ENCODE measurements at places on chromosomes 16 and 17. TPM values are rescaled to one million over a fixed set of nuclear protein-coding genes. Genes with fewer than 3 reads are reported as not detected.

Gene CD7
- total RNA-seq = 574 TPM

Gene TNP2
- total RNA-seq = not detected

Gene ODAD4
- total RNA-seq = 1.4 TPM

Gene KRT33B
- total RNA-seq = not detected

Gene STXBP4
- total RNA-seq = 4.3 TPM

Gene CFAP119
- total RNA-seq = 3.8 TPM

Gene RNF112
- 0.97 TPM for total RNA-seq

Gene TP53TG3C
- total RNA-seq = not detected

Gene FBXO47
- not detected for total RNA-seq

Gene KCNJ12
- not detected for total RNA-seq

Gene GPT2
- total RNA-seq = 23.1 TPM

Gene TBKBP1
- total RNA-seq = 13.0 TPM

- H3K27me3 ChIP-seq = peaks cover 2% of the 10 kb centered on the region
- peaks cover 56% of the 10 kb centered on the region for H3K36me3 ChIP-seq
- H3K4me1 ChIP-seq = peaks cover 46% of the 10 kb centered on the region
- peak overlapping the region; percentile 99 for H3K4me3 ChIP-seq
- DNase-seq = no peak
Observed at GRCh38 chr17:7572338-7572587, 7.2 kb upstream of the CD68 start.

DNA sequence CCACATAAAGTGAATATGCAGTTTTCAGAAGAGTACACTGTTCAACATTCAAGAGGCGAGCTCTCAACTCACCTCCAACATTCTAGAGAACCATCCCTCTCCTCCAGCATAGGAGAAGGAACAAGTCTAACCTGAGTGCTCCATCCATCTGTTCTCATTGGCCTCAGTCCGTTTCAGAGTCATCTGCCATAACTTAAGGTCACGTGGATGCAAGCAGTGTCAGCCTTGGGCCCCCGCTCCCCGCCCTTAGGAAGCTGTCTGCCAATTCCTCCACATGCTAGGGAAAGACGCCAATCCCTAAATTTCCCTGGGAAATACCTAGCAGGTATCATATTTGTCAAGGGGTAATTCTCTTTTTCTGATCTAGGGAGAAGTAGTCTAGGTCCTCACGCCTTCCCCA lies 21.4 kb downstream of the MARVELD3 start:
- H3K27ac ChIP-seq = no peak overlapping the region
- no peaks in the 10 kb centered on the region for H3K4me1 ChIP-seq
- H3K27me3 ChIP-seq = no peaks in the 10 kb centered on the region
- H3K36me3 ChIP-seq = peaks cover 14% of the 10 kb centered on the region
- no peak overlapping the region for H3K4me3 ChIP-seq

GRCh38 chr16:46900455-46901235 lies 16.5 kb downstream of the GPT2 start:
- no peaks in the 10 kb centered on the region for H3K4me1 ChIP-seq
- H3K4me3 ChIP-seq = no peak overlapping the region
- H3K36me3 ChIP-seq = peaks cover 2% of the 10 kb centered on the region
- no peak overlapping the region for H3K27ac ChIP-seq

GRCh38 chr16:2708955-2709587 lies 11.0 kb downstream of the PRSS27 start:
- H3K4me1 ChIP-seq = no peaks in the 10 kb centered on the region
- no peak overlapping the region for H3K27ac ChIP-seq
- peaks cover 8% of the 10 kb centered on the region for H3K36me3 ChIP-seq

GRCh38 chr17:9285602-9286427 lies 264.5 kb downstream of the NTN1 start:
- no peaks in the 10 kb centered on the region for H3K27me3 ChIP-seq
- no peak for DNase-seq
- H3K27ac ChIP-seq = no peak overlapping the region

GRCh38 chr17:82582213-82582612 lies 62.7 kb downstream of the FOXK2 start:
- H3K27me3 ChIP-seq = no peaks in the 10 kb centered on the region
- no peak for DNase-seq
- no peak overlapping the region for H3K27ac ChIP-seq
- H3K4me1 ChIP-seq = peaks cover 7% of the 10 kb centered on the region
- H3K4me3 ChIP-seq = no peak overlapping the region

GRCh38 chr17:35252651-35253050 lies 9.8 kb downstream of the SLFN5 start:
- peaks cover 23% of the 10 kb centered on the region for H3K36me3 ChIP-seq
- H3K4me1 ChIP-seq = peaks cover 77% of the 10 kb centered on the region
- DNase-seq = no peak
- H3K27ac ChIP-seq = peak overlapping the region; percentile 24
- no peaks in the 10 kb centered on the region for H3K27me3 ChIP-seq

GRCh38 chr17:42287305-42287976 lies 857 bp upstream of the STAT5A start:
- DNase-seq = peak; percentile 75
- peaks cover 62% of the 10 kb centered on the region for H3K4me1 ChIP-seq
- H3K27me3 ChIP-seq = no peaks in the 10 kb centered on the region
- H3K36me3 ChIP-seq = peaks cover 38% of the 10 kb centered on the region

GRCh38 chr16:25747160-25747758 lies 55.5 kb downstream of the HS3ST4 start:
- DNase-seq = peak; percentile 22
- H3K27me3 ChIP-seq = no peaks in the 10 kb centered on the region
- no peak overlapping the region for H3K27ac ChIP-seq

DNA sequence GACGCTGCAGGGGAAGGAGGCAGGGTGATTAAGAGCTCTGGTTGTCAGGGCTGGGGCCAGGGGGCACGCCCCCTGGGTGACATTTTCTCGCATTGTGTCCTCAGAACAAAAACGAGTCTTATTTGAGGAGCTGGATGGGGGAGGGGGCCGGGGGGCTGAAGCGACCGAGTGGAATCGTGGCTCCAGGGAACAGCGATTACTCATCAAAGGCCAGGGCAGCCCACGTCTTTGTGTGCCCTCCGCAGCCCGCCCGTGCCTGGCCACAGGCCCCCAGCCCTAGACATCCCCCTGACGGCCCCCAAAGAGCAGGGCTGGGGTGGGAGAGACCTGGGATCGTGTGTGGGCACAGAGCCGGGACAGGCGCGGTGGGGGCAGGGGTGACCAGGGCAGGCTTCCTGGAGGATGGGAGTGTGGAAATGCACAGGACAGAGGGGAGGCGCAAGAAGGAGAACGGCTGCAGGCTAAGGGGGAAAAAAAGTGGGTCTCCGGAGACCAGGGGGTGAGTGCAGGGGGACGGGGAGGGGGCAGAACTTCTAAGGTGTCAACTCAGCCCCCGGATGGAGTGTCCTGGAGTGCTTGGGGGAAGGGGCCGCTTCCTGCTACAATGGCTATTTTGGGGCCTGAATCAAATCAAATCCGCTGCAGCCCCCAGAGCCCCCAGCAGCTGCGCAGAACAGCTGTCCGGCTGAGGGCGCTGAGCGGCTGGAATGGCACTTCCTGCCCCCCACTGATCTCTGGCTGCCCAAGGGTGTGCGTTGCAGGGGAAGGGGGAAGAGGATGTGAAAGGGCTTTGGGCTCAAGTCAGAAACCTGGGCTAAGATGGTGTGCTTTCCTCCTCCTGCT lies 24.0 kb upstream of the PHB1 start:
- no peaks in the 10 kb centered on the region for H3K36me3 ChIP-seq
- no peak overlapping the region for H3K4me3 ChIP-seq
- H3K27me3 ChIP-seq = peaks cover 33% of the 10 kb centered on the region
- no peaks in the 10 kb centered on the region for H3K4me1 ChIP-seq
- H3K27ac ChIP-seq = no peak overlapping the region
- DNase-seq = peak; percentile 5

- no peaks in the 10 kb centered on the region for H3K27me3 ChIP-seq
- H3K36me3 ChIP-seq = peaks cover 38% of the 10 kb centered on the region
- H3K4me3 ChIP-seq = no peak overlapping the region
- H3K4me1 ChIP-seq = peaks cover 44% of the 10 kb centered on the region
- H3K27ac ChIP-seq = peak overlapping the region; percentile 2
Observed at GRCh38 chr17:17167986-17168385, 38.1 kb downstream of the PLD6 start.

- H3K27me3 ChIP-seq = no peaks in the 10 kb centered on the region
- H3K4me1 ChIP-seq = peaks cover 18% of the 10 kb centered on the region
- no peak overlapping the region for H3K27ac ChIP-seq
- H3K36me3 ChIP-seq = peaks cover 25% of the 10 kb centered on the region
- no peak overlapping the region for H3K4me3 ChIP-seq
Observed at GRCh38 chr17:46039592-46040186, 40.6 kb downstream of the STH start.

DNA sequence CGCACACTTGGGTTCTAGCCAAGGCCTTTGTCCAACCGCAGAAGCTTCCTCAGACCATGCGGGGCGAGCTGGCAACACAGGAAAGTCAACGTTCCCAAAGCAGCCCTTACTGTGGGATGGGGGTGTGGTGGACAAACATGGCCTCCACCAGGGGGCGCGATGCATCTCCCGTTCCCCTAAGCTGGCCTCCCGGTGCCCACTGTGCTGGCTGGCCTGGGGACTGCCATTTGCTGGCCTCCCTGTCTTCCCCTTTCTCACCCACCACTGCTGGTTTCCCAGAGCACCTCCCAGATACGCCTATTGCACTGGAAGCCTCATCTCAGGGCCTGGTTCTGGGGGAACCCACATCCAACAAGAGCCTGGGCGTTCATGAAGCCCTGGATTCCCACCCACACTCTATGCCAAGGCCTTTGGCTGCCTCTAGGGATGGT lies 145.3 kb downstream of the IRF8 start:
- H3K4me3 ChIP-seq = no peak overlapping the region
- peak; percentile 59 for DNase-seq
- H3K27me3 ChIP-seq = peaks cover 28% of the 10 kb centered on the region

- peaks cover 83% of the 10 kb centered on the region for H3K36me3 ChIP-seq
- H3K27ac ChIP-seq = peak overlapping the region; percentile 99
- no peaks in the 10 kb centered on the region for H3K27me3 ChIP-seq
- peaks cover 87% of the 10 kb centered on the region for H3K4me1 ChIP-seq
Observed at GRCh38 chr16:31880322-31880979, 6.8 kb downstream of the ZNF267 start.

- H3K4me1 ChIP-seq = peaks cover 7% of the 10 kb centered on the region
- H3K36me3 ChIP-seq = no peaks in the 10 kb centered on the region
- no peak overlapping the region for H3K4me3 ChIP-seq
- peaks cover 62% of the 10 kb centered on the region for H3K27me3 ChIP-seq
Observed at GRCh38 chr17:60151355-60151754, 1.6 kb downstream of the CA4 start.

DNA sequence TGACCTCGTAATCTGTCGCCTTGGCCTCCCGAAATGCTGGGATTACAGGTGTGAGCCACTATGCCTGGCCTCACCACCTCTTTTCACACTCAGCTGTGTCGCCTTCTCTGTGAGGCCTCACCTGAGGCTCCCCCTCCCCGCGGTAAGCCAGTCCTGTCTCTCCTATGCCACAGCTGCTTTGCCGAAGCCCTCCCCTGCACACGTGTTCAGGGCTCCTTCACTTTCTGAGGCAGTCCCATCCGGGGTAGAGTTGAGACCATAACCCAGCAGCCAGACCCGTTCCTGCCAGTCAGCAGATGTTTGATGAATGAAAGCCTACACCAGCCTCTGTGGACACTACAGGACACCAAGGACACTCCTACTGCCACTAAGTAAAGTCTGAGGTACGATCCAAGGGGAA lies 10.6 kb downstream of the USP7 start:
- peak overlapping the region; percentile 2 for H3K27ac ChIP-seq
- no peaks in the 10 kb centered on the region for H3K27me3 ChIP-seq
- no peak overlapping the region for H3K4me3 ChIP-seq
- DNase-seq = no peak
- peaks cover 4% of the 10 kb centered on the region for H3K36me3 ChIP-seq

DNA sequence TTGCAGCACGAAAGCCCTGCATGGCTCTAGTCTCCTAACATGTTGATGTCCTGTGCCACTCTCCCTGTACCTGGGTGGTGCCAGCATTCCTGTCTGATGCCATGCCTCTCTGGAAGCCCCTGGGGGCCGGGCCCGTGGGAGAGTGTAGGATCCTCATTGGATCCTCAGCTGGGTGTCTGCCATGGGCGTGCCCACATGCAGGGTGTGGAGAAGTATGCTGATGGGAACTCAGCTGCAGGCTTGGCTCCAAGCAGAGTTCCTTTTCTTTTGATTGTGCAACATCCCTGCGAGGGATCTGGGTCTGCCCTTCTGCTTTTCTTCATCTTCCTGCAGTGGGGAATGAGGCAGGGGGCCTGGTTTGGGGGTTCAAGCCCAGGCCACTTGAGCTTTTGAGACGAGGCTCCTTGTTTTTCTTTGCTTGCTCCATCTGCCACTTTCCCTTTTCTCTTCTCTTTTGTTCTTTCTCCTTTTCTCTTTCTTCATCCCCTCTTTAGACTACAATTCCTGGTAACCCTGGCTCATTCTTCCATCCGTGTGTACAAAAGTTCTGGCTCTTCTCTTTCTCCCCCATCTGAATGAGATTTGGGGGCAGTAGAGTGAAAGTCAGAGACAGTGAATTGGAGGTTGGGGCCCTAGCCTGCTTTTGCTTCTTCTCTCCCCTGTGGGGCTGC lies 32.9 kb downstream of the KSR1 start:
- peaks cover 7% of the 10 kb centered on the region for H3K4me1 ChIP-seq
- H3K27me3 ChIP-seq = no peaks in the 10 kb centered on the region
- DNase-seq = no peak
- no peak overlapping the region for H3K27ac ChIP-seq
- no peak overlapping the region for H3K4me3 ChIP-seq

DNA sequence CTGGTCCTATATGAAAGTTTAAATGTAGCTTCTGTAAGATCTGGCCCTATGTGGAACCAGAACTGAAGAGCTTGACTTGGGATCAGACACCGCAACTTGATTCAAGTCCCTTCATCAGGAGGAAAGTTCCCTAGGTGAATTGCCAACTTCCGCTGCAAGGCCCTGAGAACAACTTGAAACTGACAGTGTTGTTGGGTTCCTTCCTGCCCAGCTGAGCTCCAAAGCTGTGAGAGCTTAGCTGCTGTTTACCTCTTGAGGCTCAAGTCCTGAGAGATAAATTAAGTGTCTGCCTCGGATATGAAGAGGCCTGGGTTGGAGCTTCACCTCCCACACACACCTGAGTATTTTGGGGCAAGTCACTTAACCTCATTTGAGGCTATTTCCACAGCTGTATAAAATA lies 44.7 kb downstream of the REXO5 start:
- H3K36me3 ChIP-seq = peaks cover 10% of the 10 kb centered on the region
- peaks cover 4% of the 10 kb centered on the region for H3K4me1 ChIP-seq
- H3K27me3 ChIP-seq = no peaks in the 10 kb centered on the region
- DNase-seq = no peak

Data from activated CD4-positive, alpha-beta memory T cell treated with anti-CD3 and anti-CD28 coated beads for 36 hours (primary cell).